CD4-positive, alpha-beta T cell (primary cell): ENCODE measurements at places on chromosomes 3 and 15.

- DNase-seq: peak; percentile 32
- no peaks in the 10 kb centered on the region for H3K36me3 ChIP-seq
- no peaks in the 10 kb centered on the region for H3K27me3 ChIP-seq
- H3K4me1 ChIP-seq: peaks cover 15% of the 10 kb centered on the region
Observed at GRCh38 chr15:63466378-63467192, 37.8 kb upstream of the USP3 start.

DNA sequence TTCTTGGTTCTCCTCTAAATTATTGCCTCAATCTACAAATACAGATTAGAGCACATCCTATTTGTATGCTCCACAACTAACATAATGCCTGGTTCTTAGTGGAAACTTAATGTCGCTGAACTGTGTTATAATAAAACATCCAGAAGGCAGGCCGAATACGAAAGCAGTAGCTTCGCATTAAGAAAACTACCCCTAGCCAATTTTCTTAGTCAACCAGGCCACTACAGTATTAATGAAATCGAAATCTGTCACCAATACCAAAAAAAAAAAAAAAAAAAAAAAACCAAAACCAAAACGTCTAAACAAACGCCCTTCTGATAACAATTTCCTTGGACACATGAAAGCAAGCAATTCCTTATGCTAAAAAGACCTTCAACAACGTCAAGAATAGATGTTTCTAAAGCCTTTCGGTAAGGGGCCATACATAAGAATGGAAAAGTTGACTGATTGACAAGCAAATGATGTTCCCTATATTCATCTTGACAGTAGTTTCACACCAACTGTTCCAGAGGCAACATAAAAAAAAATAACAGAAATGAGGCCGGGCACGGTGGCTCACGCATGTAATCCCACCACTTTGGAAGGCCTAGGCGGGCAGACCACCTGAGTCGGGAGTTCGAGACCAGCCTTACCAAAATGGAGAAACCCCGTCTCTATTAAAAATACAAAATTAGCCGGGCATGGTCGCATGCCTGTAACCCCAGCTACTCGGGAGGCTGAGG is 1.3 kb downstream of the DENND6A start:
- DNase-seq: no peak
- H3K4me1 ChIP-seq: peaks cover 41% of the 10 kb centered on the region
- no peaks in the 10 kb centered on the region for H3K27me3 ChIP-seq
- H3K4me3 ChIP-seq: peak overlapping the region; percentile 53

DNA sequence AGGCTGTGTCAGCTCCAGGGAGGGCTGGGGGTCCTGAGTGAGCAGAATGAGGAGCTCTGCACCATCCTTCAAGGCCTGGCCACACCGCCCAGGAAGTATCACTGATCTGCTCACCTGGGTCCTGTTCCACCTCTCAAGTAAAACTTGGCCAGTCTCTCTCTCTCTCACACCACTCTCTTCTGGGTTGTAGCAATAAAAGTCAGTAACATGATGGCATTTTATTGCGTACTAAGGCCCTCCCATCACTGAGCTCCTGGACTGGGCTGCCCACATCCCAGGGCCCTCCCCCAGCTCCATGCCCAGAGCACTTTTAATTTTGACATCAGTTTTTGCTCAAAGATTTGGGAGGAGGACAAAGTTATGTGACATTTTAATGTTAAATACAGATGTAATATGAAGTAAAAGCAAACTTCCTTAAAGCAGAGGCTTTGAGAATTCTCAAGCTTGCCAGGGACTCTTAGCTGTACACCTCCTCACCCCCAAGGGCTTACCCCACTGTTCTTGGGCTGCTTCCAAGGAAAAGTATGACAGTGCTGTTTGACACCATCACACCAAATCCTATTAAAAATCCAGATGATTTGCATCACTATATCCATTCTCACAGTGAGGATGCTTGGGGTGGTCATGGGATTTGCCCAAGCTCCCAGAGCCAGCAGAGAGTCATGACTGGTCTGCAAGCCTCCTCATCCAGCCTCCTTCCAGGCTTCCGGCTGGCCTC is 105.1 kb upstream of the SLCO2A1 start:
- H3K36me3 ChIP-seq: no peaks in the 10 kb centered on the region
- no peaks in the 10 kb centered on the region for H3K27me3 ChIP-seq
- no peak overlapping the region for H3K4me3 ChIP-seq
- H3K27ac ChIP-seq: no peak overlapping the region

DNA sequence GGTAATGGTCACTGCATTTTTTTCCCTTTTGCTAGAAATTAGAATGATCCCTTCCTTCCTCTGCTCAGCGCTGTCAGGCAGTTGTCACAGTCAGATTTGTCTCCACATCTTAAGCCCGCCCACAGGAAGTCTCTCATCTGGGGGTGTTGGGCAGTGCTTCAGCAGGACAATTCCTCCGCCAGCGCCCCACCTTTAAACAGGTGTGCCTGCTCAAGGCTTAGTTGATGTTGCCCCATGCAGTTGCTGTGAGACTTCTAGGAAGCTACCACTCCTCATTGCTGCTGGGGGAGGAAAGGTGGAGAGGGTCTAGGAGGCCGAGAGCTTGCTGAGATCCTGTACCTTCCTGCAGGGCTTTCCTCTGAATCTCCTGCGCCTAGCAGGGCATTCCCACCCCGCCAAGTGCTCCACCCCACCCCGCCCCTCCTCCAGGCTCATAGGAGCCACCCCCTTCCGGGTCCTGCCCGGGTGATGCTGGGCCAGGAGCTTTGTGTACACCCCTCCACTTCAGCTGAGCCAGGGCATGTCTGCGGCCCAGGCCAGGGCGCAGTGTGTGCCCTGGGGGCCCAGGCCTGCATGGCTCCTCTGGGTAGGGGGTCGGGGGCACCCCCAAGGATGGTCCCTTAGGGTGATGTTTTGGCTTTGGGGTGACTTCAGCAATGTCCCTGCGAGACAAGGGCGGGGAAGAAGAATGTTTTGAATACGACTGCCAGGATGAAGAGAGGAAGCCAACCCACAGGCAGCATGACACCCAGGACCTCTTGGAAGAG is 68.7 kb downstream of the TRAK1 start:
- H3K4me1 ChIP-seq: peaks cover 14% of the 10 kb centered on the region
- no peaks in the 10 kb centered on the region for H3K27me3 ChIP-seq
- no peak overlapping the region for H3K4me3 ChIP-seq
- DNase-seq: no peak

DNA sequence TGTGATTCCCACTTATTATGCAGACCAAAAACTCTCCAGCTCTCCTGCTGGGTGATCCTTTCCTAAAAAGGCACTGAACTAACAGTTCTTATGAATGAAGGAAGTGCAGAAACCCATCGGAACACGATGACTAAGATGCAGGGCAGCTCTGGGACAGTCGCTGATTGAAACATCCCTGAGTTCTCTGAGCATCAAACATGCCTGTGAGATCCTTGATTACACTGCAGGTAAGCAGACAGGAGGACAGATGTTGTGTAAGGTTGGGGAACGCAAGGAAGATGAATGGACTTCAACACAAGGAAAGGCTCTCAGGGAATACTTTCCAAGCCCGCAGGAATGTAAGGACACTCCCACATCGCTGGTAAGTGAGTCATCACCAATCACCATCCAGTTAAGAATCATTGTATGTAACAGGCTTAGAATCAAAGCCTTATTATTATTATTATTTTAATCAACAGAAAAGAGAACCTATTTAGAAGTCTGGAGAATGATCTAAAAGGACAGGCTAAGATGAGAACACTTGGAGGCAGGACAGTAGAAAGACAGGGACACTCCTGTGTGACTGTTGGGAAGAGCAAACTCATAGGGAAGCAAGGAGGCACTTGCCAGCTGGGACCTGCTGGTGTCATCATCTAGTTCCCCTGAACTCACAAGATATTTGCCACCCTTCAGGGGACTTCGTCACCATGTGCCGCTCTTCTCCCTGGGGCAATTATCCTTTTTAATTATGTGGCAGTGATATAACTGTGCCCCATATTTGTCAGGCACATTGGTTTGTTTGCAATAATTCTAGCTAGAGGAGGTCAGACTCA is 26.0 kb downstream of the TMEM158 start:
- H3K36me3 ChIP-seq: no peaks in the 10 kb centered on the region
- no peak for DNase-seq
- H3K4me1 ChIP-seq: no peaks in the 10 kb centered on the region
- no peak overlapping the region for H3K27ac ChIP-seq
- no peak overlapping the region for H3K4me3 ChIP-seq

- peaks cover 19% of the 10 kb centered on the region for H3K4me1 ChIP-seq
- H3K27ac ChIP-seq: no peak overlapping the region
- no peaks in the 10 kb centered on the region for H3K27me3 ChIP-seq
- DNase-seq: no peak
- H3K36me3 ChIP-seq: peaks cover 74% of the 10 kb centered on the region
Observed at GRCh38 chr3:125017406-125017805, 38.4 kb downstream of the HEG1 start.

- peak overlapping the region; percentile 78 for H3K27ac ChIP-seq
- H3K27me3 ChIP-seq: no peaks in the 10 kb centered on the region
- no peak for DNase-seq
- peaks cover 100% of the 10 kb centered on the region for H3K4me1 ChIP-seq
Observed at GRCh38 chr15:31352339-31352751, 25.7 kb downstream of the KLF13 start.
